Activated naive CD8-positive, alpha-beta T cell treated with anti-CD3 and anti-CD28 coated beads, Interleukin-2, amount 10 ng/mL, durations not matched to agents 7 days and 5 days (primary cell): ENCODE measurements at places on chromosomes 7 and 10.
A peak's percentile ranks its signal among the peaks of the same experiment; 100 is the strongest.

- DNase-seq: no peak
These were observed 700 bp downstream of the NIPSNAP2 start for GRCh38 chr7:55965100-55965470.

- no peak for DNase-seq
These were observed 13.6 kb downstream of the SVIL start for GRCh38 chr10:29621161-29621560.

- no peak for DNase-seq
These were observed 37.6 kb downstream of the AKR1C4 start for GRCh38 chr10:5234106-5234860.

DNA sequence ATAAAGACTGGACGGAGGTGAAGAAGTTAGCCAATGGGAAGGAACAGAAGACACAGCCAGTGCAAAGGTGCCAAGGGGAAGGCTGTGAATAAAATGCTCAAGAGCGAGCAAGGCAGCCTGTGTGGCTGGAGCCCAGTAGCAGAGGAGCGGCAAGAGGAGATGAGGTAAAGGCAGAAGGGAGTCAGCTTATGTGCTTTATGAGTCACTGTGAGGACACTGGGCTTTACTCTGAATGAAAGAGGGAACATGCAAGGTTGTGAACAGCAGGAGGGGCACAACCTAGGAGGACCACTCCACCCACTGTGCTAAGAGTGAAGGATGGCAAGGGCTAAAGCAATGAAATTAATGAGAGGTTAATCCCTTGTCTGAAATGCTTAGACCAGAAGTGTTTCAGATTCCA lies 129.0 kb upstream of the ODAD2 start:
- DNase-seq: no peak

DNA sequence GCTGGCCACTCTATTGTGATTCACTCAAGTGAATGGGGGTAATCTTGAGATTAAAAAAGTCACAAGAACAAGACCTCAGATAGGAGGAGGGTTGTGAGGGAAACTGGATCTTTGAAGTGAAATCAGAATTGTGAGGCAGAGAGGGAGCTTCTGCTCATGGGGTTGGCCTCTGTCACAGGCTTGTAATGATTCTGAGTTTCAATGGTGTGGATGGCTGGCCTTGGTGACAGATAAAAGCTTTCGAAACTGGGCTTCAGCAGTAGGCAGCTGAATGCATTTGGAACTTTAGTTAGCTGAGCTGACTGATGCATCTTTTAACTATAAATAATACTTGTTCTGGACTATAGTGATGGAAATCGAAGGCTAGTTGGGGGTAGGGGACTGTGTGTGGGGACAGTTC lies 12.2 kb downstream of the TAS2R60 start:
- no peak for DNase-seq

DNA sequence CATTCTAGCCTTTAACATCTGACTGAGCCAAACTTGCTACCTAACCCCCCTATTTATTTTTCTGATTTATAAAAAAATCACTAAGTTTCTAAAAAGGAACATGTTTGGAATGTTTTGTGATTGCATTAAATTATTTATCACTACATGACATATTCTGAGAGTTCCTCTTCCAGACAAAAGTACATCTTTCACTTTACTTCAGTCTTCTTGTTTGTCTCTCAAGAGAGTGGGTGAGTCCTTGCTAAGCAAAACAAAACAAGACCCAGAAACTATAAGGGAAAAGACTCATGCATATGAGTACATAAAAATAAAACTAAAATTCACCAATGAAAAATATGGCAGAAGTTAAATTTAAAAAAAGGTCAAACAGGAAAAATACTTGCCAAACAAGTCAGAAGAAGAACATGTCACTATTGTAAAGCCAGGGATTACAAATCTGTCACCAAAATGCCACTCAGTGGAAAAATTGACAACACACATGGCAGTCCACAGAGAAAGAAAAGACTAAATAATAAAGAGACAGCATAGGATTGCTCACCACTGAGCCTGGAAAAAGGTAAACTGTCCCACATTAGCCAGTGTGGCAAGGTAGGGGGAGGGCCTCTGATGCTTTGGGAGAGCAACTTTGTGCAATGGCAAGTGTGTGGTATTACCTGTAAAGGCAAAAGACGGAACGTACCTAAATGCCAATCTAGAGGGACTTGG lies 166.7 kb upstream of the ZNF32 start:
- DNase-seq: no peak

GRCh38 chr10:132107186-132107948 lies 41.6 kb downstream of the JAKMIP3 start:
- DNase-seq: peak; percentile 17

- no peak for DNase-seq
These were observed 743 bp downstream of the MKI67 start for GRCh38 chr10:128125416-128125943.

DNA sequence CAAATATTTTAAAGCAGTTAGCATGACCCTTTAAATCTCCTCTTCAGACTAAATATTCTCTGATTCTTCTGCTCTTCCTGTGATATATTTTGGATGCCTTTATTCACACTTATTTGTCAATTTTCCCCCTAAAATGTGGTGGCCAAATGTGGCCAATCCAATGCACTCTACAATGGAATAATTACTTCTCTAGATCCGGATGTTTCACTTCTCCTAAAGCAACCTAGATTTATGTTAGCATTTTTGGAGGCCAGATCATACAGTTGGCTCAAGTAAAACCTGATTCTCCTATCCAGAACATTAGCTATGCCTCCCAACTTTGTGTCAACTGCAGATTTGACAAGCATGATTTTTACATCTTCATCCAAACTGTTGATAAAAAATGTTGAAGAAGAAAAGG lies 153.7 kb downstream of the CREB5 start:
- DNase-seq: no peak

DNA sequence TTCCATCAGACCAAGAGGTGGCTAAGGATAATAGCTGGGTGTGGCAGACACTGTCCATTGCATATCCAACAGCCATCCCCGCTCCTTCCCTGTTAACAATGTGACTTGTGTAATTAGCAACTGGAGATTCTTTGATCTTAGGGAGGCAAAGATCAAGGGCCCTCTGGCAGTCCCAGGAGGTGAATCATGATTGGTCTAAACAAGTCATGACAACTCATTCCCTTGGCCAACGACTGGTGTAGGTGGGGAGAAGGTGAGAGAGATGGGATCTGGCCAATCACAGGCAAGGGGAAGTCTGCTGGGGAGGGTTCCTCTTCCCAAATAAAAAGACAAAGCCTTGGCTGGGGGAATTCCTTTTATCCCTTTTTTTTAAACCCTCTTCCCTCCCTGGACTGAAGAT lies 46.2 kb upstream of the COMTD1 start:
- DNase-seq: no peak

- DNase-seq: no peak
These were observed 86.4 kb downstream of the AUTS2 start for GRCh38 chr7:69684369-69685292.

GRCh38 chr7:134845461-134845860 lies 66.0 kb downstream of the CALD1 start:
- no peak for DNase-seq

DNA sequence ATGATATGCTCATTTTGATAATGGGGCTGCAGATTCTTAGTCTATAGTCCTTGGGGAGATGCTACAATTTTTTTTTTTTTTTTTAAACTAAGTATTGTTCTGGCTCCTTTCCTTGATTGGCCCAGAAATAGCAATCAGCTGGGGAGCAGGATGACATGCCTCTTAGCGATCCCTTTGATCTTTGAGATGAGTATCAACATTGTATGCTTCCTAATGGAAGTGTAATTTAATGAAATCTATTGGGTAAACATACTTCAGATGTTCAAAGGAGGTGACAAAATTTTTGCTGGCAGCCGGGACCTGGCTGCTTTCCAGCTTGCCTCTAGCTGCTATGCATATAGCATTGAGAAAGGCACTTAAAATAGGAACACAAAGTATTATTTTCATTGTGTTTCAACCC lies 43.5 kb downstream of the VTI1A start:
- DNase-seq: no peak

- DNase-seq: no peak
These were observed 44.0 kb upstream of the ANK3 start for GRCh38 chr10:60433684-60434083.

GRCh38 chr7:123715198-123715597 lies 33.6 kb downstream of the WASL start:
- DNase-seq: no peak

DNA sequence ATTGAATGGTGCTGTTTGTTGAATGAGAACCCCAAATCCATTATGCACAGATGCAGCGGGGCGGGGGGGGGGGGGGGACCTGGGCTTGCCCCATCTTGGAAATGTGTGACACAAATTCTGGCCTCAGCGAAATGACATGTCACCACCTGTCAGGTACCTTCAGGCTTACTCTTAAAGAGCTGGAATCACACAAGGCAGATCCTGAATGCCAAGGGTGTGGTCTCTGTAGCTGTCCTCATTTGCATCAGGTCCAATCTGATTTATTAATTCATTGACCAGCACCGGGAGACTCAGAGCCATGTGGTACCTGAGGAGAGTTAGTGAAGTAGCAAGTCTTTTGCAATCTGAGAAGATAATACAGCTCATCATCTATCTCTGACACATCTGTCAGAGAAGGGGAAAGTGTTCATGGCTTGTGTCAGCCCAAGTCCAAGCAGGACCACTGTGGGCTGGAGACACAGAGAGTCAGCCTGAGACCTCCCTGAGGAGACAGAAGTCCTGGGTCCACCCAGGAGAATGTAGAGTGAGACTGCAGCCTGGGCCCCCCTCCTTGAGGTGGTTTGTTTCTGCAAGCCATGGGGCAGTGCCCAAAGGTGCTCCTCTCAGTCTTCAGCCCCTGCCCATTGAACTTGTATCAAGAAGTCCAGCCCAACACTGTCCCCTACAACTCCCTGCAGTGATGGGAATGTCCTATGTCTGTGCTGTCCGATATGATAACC lies 46.7 kb downstream of the ADCYAP1R1 start:
- DNase-seq: no peak

DNA sequence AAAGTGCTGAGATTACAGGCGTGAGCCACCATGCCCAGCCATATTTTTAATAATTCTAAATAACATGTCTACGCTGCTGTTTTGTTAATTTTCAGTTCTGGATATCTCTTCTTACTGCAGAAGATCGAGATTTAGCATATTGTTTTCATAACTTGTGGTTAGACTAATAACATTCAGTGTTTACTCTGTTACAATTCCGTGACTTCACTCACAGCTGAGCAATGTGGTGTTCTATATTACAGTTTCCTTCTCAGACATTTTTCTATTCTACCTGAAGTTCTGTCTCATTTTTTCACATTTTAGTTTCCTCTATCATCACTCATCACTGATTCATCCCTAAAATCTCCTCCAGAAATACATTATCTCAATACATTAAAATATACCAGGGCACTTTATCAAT lies 10.9 kb downstream of the RNF32 start:
- DNase-seq: no peak

DNA sequence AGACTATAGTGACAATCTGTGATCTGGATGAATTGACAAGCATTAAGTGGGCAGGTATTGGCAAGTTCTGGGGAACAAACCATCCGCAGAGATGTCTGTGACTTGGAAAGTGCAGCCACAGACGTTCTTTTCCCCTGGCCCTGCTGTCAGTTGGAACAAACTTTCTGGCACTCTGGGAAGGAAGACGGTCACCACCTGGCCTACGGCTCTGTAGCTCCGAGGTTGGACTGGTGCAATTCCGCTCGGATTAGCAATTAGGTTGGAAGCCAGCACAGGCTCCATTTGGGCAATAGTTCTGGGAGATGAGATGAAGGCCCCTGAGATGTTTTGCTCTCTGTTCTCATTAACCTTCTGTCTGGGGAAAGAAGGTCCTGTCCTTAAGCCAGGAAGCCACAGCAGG lies 437.5 kb downstream of the CALN1 start:
- no peak for DNase-seq

DNA sequence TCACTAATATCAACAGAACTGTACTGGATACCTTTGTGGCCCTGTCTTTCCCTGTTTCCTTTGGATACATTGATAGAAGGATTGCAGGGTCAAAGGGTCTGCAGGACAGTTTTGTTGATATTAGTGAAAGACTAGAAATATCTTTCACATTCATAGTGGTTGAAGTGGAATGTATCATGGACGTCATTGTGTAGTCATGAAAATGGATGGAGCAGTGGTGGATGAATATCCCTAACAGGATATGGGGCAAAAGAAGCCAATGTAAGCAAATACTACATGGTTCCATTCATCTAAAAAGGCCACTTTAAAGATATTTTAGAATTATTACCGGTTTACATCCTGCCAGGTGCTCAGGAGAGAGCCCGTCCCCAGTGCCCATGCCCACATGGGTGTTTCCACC lies 23.8 kb downstream of the PALD1 start:
- DNase-seq: no peak

DNA sequence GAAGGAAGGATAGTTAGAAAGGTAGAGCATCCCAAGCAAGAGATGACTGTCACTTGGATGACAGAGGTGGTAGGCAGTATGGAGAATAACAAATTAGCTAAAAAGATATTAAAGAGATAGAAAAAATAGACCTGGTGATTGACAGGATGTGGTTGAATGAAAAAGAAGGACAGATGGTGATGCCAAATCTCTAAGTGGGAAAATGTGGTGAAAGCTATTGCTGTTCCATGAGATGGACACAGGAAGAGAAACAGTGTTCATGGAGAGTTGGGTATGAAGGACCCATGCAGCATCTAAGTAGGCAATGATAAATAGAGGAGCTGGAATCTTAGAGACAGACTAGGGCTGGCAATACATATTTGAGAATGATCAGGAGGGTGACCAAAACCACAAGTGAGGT lies 30.7 kb downstream of the FAM13C start:
- DNase-seq: no peak

GRCh38 chr7:81503336-81503735 lies 266.5 kb downstream of the HGF start:
- DNase-seq: no peak

DNA sequence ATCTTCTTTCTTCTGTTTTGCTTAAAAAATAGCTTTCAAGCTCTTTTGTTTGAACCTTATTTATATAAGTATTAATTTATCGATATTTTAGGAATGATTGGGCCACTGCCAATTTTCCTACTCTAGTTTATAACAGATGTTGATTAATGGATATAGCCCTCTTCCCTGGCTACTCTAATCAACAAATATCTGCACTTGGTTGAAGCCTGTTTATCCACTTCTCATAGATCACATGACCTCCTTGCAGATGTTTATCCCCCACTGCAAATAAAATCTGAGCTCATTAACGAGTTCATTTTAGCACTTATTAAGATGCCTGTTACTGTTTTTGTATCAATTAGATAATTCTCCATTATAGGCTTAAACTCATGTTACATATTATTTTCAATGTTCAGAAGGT lies 715.3 kb downstream of the CNTNAP2 start:
- no peak for DNase-seq
